ENCODE measurements at places on chromosomes 4 and X. TPM values are rescaled to one million over a fixed set of nuclear protein-coding genes. Genes with fewer than 3 reads are reported as not detected.

Gene PDZD4
- total RNA-seq = 0.44 TPM

Gene ARHGAP4
- 128 TPM for total RNA-seq

Gene CYLC1
- not detected for total RNA-seq

Gene NPY5R
- not detected for total RNA-seq

Gene ASB9
- not detected for total RNA-seq

GRCh38 chrX:119004920-119005524 is 30.6 kb downstream of the LONRF3 start:
- DNase-seq = peak; percentile 6

DNA sequence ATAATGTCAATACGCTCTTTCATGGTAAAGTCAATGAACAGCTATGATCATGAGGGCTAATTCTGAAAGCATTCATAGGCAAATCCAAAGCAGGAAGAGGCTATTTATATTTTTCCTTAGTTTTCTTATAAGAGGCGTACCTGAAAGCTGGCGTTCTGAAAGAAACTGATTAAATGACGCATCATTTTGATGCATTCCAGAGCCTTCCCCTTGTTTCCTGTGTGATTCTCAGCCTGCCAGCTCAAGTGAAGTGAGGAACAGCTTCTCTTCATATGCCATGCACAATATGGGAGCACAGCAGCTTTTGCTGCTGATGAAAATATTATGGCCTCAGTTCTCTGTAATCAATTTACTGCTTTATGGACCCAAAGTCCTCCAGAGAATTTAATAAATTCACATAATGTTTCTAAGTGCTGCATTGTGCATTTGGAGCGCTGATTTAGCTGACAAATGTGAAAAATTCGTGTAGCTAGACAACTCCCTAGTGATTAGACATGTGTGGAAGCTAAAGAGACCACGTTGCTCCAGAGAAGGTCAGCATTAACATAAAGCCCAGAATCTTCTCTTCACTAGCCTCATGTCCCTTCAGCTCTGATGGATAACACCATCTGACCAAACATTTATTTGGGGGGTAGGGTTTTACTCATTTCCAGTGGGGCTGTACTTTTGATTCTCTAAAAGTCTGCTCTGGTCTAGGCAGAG is 110.8 kb downstream of the GPAT3 start:
- no peak for DNase-seq

DNA sequence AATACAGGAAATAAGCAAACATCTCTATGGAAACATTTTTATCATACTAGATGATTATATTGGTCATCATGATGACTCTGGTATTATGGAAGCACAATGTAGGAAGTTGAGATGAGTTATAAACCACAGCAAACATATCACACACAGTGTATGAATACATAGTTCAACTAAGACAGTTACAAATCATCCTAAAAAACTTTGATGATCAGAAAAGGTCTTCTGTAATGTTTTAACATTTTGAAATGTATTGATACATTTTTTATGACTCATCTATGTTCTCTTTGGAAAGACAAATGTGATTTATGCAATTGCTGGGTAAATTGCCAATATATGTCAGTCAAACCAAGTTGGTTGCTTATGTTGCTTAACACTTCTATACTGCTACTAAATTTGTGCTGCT is 4.8 kb downstream of the CXCL3 start:
- no peak for DNase-seq

- DNase-seq = no peak
Measured at GRCh38 chr4:137124278-137124932, 407.9 kb downstream of the PCDH18 start.

GRCh38 chr4:535181-535923 is 36.3 kb downstream of the PIGG start:
- DNase-seq = no peak

- no peak for DNase-seq
Measured at GRCh38 chr4:155186972-155187371, 21.5 kb upstream of the NPY2R start.

DNA sequence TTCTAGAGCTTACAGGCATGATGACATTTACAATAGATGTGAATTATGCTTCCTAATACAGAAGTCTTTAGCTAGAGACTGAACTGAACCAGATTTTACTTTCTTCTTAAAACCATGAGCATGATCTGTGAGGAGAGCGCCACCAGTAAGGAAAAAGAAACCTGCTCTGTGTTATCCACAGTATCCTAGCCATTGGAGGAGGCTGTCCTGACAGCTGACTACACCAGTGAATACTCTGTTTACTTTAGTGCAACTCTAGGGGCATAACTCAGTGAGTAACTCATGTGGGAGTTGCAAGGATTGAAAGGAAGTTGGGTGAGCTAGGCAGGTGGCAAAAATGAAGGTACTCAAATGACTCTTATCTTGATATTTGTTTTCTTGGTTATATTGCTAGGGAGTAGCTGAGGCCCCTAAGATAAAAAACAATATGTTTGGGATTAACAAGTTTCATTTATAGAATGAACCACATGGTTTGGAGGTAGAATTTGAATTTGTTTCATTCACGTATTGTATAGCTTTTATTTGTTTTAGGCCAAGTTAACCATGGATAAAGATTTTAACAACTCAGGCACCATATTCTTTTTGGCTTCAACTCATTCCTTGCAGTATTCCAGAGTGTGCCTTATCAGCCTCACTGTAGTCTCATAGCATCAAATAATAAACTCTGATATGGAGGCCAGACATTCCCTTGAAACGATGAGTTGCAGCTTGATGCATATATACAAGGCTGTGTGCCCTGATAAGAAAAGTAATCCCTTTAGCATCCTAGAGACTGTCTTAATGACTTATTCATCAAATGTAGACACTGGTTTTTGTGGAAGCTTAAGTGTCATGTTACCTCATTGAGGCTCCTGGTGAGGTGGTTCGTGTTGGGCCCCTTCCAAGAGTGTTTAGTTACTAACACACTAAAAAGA is 2.5 kb downstream of the BMP3 start:
- DNase-seq = no peak

DNA sequence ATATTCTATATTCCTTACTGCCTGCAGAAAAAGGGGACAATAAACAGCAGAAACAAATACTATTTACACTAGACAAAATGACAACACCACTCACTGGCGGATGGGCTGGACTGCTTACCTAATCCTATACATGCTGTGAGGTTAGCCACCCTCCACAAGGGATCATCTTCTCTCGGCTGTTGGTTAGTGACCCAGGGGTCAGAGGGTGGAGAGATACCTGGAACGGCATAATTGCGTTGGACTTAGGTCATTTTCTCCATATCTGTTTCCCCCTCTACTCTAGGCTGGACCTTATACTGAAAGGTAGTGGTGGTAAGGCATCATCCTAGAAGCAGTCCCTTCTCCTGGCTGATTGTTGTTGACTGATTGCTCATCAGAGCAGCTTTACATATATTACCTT is 286.8 kb upstream of the UGT8 start:
- DNase-seq = no peak
